ENCODE measurements at places on chromosomes 6 and 20. TPM values are rescaled to one million over a fixed set of nuclear protein-coding genes. Genes with fewer than 3 reads are reported as not detected.

The ABCC10 gene
- total RNA-seq = 18.5 TPM

The PCK1 gene
- total RNA-seq = 105 TPM

The PROKR2 gene
- not detected for total RNA-seq

The ZSCAN23 gene
- total RNA-seq = 13.2 TPM

All from metanephros (tissue), 2 donors.